ENCODE measurements at places on chromosomes 3 and 15. TPM values are rescaled to one million over a fixed set of nuclear protein-coding genes. Genes with fewer than 3 reads are reported as not detected.

Gene ECE2
- total RNA-seq, result 1.4 TPM

Gene CASR
- total RNA-seq, result 1.4 TPM

Gene FRMD5
- 10.5 TPM for total RNA-seq

Gene RLBP1
- total RNA-seq, result 0.31 TPM

Gene CEMIP
- total RNA-seq, result 8.3 TPM

Gene ACTRT3
- 26.7 TPM for total RNA-seq

Gene HDAC11
- total RNA-seq, result 33.1 TPM

Gene TRIM59
- 9.1 TPM for total RNA-seq

Gene HTR3C
- total RNA-seq, result 0.31 TPM

Gene ITIH3
- 5.4 TPM for total RNA-seq

Gene SEMA6D
- 5.6 TPM for total RNA-seq

Gene INO80
- 44.2 TPM for total RNA-seq

Gene CCR8
- total RNA-seq, result not detected

Gene EEF1AKMT4
- total RNA-seq, result 15.0 TPM

Gene CLDN18
- 3.1 TPM for total RNA-seq

Gene GOLGA6D
- total RNA-seq, result 13.1 TPM

Gene SLC33A1
- 40.1 TPM for total RNA-seq

Gene RBPMS2
- 5.0 TPM for total RNA-seq

Gene CKMT1A
- total RNA-seq, result 0.68 TPM

Gene ZPLD1
- total RNA-seq, result 0.55 TPM

Gene CRELD1
- total RNA-seq, result 37.1 TPM

Gene EAF2
- 4.8 TPM for total RNA-seq

Gene RASGRP1
- 9.2 TPM for total RNA-seq

Gene ZKSCAN7
- 26.4 TPM for total RNA-seq

Gene ROPN1
- 80.8 TPM for total RNA-seq

Gene MASP1
- 0.55 TPM for total RNA-seq

Gene NAALADL2
- 15.6 TPM for total RNA-seq

Gene FAM43A
- total RNA-seq, result 13.1 TPM

Gene ISG20
- 6.8 TPM for total RNA-seq

Gene NUP210
- total RNA-seq, result 44.0 TPM

Gene SV2B
- total RNA-seq, result 1.6 TPM

Gene PDCD7
- total RNA-seq, result 66.8 TPM

Gene SCAANT1
- not detected for total RNA-seq

Gene FETUB
- total RNA-seq, result not detected

Gene CACNA2D2
- total RNA-seq, result 16.1 TPM

Gene CLRN1
- 0.79 TPM for total RNA-seq

Gene CHL1
- 9.0 TPM for total RNA-seq

Gene IGDCC3
- total RNA-seq, result 6.5 TPM

Gene GOLGA8H
- 8.7 TPM for total RNA-seq

Gene KNSTRN
- 39.6 TPM for total RNA-seq

Gene TMEM207
- 1.6 TPM for total RNA-seq

Gene CP
- total RNA-seq, result 13.8 TPM

Gene P2RY13
- not detected for total RNA-seq

Gene SH2D7
- total RNA-seq, result 2.2 TPM

Gene ZNF860
- 6.2 TPM for total RNA-seq

Gene FBXO40
- total RNA-seq, result 0.31 TPM

Gene KLHL40
- total RNA-seq, result 3.1 TPM

Gene GPR176
- total RNA-seq, result 34.1 TPM

Gene NANOGP8
- total RNA-seq, result 6.0 TPM

All from testis (tissue), 5 donors.